ENCODE measurements at places on chromosomes 2 and 18.

DNA sequence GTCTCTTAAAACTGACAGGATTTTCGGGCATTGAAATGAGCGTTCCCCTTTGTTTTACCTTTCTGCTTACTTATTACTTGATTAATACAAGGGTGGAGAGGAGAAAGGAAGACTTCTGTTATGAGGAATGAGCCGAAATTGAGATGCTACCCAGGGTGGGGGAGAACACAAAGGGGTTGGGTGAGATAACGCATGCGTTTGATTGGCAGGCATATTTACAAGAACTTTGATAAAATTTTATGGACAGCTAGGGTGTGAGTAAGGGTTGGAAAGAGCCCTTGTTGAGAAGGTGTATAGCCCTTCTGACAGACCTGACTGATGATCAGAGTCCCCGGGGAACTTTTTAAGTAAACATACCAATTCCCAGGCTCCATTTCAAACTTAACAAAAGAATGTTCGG is 1.8 kb downstream of the RNF138 start:
- no peak for DNase-seq

DNA sequence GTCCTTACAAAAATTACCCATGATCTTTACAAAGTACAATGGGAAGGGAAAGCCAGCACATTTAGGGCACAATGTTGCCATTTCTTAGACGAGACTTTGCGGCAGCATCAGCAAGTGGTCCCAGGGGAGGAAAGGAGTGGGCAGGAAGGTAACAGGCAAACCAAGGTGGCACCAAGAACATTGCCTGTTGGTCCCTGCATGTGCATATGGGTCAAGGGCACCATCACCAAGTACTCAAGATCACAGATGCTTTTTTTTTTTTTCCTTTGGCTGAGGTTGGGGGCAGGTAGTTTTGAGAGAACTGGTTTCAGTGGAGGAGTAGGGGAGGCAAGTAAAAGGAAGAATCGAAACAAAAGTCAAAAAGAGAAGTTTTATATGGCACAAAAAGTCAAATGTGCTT is 752 bp upstream of the CYTIP start:
- no peak for DNase-seq

DNA sequence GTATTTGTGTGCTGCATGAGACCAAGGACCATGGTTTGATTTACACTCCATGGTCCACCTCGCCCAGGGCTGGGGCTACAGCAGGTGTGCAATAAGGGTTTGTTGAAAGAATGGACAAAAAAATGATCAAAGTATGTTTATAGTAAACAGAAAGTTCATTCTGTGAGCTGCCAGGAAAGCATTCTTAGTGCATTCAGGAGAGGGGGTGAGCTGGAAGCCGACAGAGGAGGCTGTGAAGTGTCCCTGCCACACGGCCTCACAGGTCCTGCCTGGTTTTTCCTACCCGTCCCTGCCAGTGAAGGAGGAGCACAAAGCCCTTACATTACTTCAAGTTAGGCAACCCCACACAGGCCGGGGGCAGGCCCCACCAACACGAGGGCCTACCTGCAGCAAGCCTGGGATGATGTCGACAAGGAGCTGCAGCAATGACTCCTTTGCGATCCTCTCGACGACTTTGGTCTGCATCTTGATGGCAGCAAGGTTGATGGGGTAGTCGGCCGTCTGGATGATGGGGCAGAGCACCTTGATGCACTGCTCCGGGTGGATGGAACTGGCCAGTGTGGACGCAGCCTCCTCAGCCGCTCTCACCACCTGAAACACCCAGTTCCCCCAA is 63.2 kb upstream of the TFCP2L1 start:
- DNase-seq: no peak

DNA sequence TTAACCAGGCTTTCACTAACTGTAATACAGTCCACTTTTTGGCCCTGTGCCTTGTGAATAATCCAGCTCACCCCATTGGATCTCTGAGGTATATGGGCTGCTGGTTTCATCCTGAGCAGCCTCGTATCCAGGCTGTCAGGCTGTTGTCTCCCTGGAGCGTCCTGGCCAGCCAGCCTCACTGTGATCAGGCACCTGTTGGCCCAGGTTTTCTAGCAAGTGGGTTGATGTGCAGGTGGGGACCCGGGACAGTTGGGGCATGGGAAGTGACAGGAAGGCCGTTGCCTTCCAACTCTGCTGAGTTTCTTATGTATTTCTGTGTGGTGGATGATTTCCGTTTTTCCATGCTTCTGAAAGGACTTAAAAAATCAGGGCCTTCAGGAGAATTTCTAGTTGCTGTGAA is 132.4 kb downstream of the ACOXL start:
- DNase-seq: no peak

GRCh38 chr2:40371525-40372282 is 80.2 kb downstream of the SLC8A1 start:
- no peak for DNase-seq

- no peak for DNase-seq
Observed at GRCh38 chr18:24990671-24991134, 361.3 kb downstream of the ZNF521 start.

GRCh38 chr2:37588316-37588777 is 83.1 kb downstream of the CDC42EP3 start:
- DNase-seq: no peak

- no peak for DNase-seq
Observed at GRCh38 chr2:239454507-239454906, 53.7 kb upstream of the HDAC4 start.

- no peak for DNase-seq
Observed at GRCh38 chr2:30820381-30821055, 13.3 kb upstream of the CAPN13 start.

- no peak for DNase-seq
Observed at GRCh38 chr2:203077451-203077850, 62.8 kb downstream of the NBEAL1 start.

- no peak for DNase-seq
Observed at GRCh38 chr18:75161256-75162028, 47.5 kb downstream of the PTGR3 start.

GRCh38 chr2:118642501-118642900 is 204.9 kb downstream of the EN1 start:
- DNase-seq: no peak

DNA sequence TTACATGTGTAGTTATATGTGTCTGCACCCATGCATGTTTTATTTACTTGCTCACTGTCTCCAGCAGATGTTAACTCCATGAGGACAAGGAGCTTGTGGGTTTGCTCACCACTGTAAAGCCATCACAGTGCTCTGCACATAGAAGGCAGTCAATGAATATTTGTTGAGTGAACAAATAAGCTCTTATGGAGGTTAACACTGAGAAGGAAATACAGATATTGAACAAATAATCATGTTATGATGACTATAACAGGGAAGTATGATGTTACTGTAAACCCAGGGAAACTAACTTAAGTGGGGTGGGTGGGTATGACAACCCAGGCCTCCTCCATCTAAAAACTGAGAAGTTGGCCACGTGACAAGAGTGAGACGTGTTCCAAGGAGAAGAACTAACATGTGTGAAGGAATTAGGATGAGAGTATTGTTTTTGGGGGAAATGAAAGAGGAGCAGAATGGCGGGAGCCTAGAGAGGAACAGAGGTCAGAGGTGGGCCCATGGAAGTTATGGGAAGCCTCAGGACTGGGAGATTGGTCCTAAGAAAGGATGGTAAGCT is 6.0 kb upstream of the FAM117B start:
- DNase-seq: no peak

DNA sequence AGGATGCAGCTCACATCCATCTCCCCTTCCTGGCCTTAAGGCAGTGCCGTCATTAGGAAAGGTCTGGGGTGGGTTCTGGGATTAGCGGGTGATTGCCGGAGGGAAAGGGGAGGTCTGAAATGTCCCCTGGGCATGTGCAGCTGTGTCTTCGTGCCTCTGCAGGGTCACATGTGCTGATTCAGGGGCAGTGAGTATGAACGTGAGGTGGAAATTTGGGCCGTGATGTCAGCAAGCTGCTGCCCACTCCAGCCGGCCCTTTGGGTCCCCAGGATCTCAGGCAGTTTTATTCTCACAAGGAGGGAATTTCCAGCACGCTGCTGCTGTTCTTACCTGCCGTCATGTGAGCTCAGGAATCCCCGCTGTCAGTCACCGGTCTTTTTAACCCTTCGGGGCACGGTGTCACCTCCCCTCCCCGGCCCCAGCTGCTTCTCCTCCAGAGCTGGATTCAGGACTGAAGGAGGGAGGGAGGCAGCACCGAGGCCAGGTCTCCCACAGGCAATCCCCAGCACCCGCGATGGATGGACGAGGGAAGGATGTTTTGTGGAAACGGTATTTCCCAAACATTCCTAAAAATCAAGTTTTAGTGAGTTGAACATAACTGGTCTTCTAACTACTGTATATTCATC is 23.5 kb downstream of the GPR35 start:
- DNase-seq: no peak

DNA sequence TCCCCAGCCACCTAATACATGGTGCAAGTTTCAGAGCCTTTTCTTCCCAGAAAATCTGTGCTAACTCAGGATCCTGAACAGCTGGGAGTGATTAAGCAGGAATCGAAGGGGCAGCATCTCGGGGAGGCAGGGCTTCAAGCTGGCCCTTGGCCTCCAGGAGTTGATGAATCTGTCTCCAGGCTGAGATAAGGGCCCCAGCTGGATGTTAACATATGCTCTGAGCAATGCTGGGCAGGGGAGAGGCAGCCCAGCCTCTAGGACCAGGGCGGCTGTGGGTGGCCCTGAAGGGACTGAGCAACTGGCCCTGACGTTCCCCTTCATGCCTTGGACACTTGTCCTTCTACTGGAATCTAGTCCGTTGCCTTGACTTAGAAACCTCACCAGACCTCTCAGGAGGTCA is 84.1 kb upstream of the EPC2 start:
- DNase-seq: no peak

GRCh38 chr18:74248595-74248994 is 43.2 kb downstream of the CYB5A start:
- no peak for DNase-seq

DNA sequence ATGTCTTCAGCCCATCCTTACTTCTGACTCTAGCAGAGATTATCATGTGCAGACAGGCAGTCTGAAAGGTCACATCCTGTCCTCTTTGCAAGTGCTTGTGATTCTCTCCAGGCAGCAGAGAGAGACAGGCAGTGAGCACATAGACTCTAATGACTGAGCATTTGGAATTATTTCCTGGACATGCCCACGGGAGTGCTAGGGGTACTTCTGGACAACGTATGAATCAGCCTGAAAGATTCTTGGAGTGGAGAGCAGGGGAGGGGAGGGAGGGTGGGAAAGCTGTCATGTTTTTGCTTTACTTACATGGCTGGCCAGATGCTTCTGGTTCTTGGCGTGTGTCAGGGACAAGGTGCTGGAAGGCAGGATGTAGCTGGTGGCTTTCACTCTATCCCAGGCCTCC is 150.6 kb downstream of the RIF1 start:
- DNase-seq: no peak

- no peak for DNase-seq
Observed at GRCh38 chr2:224165901-224166319, 126.8 kb upstream of the SERPINE2 start.

GRCh38 chr2:21356086-21356856 is 232.5 kb downstream of the TDRD15 start:
- DNase-seq: no peak

GRCh38 chr2:29053223-29053622 is 21.1 kb downstream of the PCARE start:
- DNase-seq: no peak

DNA sequence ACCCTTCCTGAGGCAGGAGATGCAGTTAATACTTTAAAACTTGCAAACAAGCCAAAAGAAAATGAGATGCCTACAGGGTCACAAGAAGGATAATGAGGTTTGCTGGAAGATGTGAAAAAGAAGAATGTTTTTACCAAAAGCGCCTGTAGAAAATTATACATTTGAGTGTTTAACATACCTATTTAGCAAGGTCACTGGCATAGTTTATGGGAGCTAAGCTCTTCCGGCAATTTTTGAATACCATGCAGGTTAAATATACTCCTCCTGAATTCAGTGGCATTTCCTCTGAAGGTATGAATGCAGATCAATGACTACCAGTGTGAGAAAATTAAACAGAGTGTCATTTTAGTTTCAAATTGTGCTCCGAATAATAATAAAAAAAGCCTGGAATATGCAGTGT is 21.2 kb upstream of the MAP3K20 start:
- no peak for DNase-seq

GRCh38 chr2:10006236-10007161 is 36.9 kb upstream of the KLF11 start:
- DNase-seq: no peak

DNA sequence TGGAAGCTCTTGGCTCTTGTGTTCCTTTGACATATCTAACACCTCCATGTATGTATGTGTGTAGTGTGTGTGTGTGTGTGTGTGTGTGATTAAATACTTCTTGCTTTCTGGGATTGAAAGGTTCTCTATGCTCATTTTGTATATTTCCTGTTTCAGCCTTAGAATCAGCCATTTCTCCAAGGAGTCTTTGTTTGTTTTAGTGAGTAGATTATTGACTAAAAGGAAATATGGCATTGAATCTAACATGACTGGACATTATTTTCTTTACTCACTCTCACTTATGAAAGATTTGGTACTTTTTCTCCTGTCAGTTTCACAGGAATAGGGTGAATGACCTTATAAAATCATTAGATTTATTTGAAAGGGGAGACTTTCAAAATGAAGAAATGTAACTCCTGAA is 413.8 kb upstream of the SLC14A2 start:
- DNase-seq: no peak

DNA sequence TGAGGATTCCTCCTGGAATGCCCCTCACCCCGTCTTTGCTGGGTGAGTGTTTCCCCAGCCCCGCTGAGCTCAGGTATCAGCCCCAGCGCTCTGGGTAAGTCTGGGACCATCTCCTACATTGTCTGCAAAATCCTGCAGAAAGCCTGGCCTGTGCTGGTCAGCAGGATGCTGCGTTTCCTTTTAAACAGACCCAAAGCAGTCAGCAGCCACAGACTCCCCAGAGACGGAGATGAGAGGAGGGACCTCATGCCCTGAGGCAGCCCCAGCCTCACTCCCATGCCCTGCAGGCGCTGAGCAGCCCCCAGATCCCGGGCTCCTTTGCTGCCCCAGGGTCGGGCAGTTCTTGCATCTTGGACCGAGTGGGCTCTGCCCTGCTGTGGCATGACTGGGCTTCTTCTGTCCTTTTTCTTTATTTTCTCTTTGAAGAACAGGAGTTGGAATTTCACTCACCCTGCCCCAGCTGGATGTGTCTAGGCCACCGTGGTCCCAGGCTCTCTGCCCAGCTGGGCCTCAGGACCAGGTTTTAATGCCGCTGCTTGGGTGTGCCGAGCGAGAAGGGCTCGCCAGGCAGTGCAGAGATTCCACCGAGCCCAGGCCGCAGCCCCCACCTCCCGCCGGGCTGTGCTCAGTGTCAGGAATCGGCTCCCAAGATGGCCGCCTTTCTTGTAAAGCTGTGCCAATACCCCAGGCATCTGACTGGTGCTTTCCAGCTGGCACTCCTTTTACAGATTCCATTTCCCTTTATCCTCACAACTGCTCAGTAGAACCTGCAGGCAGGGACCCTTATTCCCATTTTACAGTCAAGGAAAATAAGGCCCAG is 43.6 kb downstream of the ODC1 start:
- DNase-seq: no peak

- DNase-seq: no peak
Observed at GRCh38 chr18:37055137-37055802, 226.3 kb downstream of the KIAA1328 start.

- DNase-seq: no peak
Observed at GRCh38 chr2:215422676-215423075, 13.2 kb downstream of the FN1 start.

Data from stimulated activated CD8-positive, alpha-beta memory T cell treated with anti-CD3 and anti-CD28 coated beads, Interleukin-15, amount 100 ng/mL, for 4 hours (primary cell).